T-helper 2 cell (primary cell): ENCODE measurements at places on chromosomes 12 and 14.

DNA sequence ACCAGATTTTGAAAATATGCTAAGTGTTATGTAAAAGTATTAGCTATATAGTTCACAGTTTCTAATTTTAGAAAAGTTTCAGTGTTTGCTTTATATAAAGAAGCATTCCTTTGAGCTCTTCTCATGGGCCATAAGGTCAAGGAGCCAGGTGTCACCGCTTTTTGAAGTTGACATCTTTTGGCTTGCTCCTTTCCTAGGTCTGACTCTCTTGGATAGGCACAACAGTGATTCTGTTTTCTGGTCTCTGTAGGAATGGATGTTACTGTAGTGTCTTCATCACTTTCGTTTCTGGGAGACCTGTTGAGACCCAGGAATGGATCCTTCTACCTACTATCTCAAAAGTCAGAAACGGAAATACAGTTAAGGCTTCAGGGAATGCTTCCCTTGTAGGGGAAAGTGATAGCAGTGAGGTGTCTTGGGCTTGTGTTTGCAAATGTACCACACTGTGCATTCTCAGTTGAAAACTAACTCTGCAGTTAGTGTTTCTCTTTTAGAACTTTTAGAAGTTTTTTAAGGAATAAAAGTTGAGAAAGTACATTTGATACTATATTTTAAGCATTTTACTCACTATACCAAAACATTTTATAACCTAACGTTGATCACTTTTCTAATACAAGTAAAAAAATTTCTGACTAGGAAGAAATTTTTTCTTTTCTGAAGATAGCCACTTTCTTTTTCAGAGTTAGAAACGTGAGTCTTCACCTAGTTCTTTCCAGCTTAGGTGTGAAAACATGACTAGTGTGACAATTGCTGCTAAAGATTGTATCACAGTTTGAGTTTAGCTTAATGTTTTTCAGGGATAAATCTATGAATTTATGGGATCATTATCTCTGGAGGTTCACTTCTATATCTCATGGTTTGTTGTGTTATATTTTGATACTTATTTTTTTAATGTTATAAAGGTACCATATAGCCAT, 20.8 kb downstream of the VRK1 start:
- DNase-seq: peak; percentile 14

GRCh38 chr12:119249383-119250155, 70.8 kb downstream of the HSPB8 start:
- DNase-seq: no peak

DNA sequence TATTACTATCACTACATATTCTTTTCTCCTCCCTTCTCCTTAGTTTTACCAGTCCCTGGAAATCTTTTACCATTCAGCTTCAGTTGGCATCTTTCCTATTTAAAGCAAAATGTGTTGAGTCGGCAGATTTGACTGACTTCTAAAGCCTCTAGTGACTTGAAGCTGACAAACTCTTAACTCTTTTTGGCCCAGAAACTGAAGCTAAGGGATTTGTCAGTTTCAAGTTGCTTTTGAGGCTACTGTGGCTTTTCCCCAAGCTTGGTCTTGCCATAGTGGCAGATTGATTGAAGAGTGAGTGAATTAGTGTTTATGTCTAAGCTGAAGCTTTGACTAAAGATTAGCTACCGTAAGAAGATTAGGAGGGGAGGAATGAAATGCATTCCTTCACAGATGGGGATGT, 104.0 kb downstream of the ETNK1 start:
- DNase-seq: no peak

GRCh38 chr14:37088356-37089215, 83.8 kb downstream of the SLC25A21 start:
- DNase-seq: no peak

DNA sequence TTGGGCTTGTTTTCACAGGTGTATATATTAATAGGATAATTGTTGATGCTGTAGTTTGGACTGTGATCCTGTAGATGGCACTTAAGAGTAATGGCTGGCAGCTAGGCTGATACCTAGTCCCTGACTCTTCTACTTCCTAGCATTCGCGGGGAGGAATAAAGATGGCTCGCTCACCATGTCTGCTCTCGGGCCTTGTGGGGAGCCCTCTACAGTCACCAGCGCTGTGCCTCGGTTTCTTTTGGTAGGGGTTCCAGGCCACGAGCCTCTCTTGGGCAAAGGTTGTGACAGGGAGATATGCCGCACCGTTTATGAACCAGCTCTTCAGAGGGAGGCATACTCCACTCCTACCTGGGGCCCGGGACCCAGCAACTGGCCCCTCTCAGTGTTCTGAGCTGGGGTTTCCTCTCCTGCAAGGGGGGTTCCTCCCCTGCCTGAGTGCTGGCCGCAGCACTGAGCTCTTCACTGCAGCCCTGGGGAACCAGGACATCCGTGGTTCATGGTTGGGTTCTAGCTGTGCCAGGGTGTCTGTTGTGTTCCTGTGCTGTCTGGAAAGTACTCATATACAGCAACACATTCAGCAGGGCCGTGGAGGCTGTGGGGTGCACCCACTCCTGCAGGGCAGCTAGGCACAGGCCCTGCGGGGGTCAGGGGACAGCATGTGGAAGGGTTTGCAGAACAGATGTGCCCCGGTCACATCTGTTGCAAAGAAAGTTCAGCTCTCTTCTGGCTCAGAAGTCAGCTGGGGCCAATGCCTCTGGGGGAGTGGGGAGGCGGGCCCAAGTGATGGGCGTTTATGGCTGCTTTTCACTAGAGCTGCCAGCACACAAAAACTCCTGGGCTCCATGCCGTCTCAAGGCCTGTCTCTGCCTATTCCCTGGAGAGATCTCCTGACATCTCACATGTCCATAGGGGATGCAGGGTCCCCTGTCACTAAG, 147.9 kb downstream of the PPFIA2 start:
- DNase-seq: no peak

- DNase-seq: no peak
Observed at GRCh38 chr12:49227713-49228112, 37.2 kb upstream of the TUBA1C start.

DNA sequence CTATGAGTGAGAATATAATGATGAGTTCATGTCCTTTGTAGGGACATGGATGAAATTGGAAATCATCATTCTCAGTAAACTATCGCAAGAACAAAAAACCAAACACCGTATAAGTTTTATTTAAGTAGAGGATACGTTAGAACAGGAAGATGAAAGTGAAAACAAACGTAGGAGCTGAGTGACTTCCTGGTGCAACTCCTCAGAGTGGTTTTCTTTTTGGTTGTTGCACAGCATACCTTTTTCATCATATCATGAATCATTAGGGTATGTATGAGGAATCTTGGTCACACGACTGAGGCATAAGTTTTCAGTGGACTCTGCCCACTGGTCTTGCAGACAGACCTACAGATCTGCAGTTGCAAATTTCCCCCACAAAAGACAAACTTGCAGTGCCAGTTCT, 199.0 kb downstream of the LRFN5 start:
- no peak for DNase-seq

GRCh38 chr14:78469947-78470346, 299.8 kb downstream of the NRXN3 start:
- DNase-seq: no peak

GRCh38 chr12:115457798-115458197, 773.8 kb upstream of the TBX3 start:
- DNase-seq: no peak

DNA sequence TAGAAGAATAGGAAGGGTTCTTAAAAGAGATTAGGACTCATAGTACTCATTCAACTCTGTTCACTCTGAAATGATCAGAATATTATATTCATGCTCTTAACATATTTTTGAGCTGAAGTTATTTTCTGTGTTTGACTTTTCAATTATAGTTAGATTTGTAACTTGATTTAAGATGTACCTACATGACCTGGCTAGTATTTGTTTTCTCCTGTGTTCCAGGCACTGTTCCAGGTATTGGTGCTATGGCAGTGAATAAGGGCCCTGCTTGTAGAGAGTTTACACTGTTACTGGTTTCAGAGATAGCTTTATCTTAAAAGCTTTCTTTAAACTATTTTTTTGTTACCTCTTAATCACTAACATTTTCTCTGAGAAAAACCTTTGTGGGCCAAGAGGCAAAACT, 19.1 kb upstream of the SLC17A8 start:
- no peak for DNase-seq

DNA sequence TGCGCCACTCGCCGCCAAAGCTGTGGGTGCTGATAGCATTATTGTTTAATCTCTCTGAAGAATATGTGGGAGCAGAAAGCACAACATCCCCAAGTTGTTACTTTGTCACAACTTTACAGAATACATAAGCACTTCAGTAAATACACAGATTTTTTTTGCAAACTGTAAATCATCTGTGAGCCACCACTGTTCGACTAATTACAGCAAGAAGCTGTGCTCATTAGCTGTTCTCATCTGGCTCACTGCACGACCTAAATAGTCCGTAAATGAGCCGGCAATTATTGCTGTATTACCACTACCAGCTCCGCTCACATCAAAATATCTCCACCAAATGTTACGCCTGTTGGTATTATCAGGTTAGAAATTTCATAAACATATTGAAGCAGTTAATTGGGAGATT, 228.9 kb upstream of the PRKD1 start:
- no peak for DNase-seq

- DNase-seq: no peak
Observed at GRCh38 chr12:27968972-27969623, 3.4 kb downstream of the PTHLH start.

DNA sequence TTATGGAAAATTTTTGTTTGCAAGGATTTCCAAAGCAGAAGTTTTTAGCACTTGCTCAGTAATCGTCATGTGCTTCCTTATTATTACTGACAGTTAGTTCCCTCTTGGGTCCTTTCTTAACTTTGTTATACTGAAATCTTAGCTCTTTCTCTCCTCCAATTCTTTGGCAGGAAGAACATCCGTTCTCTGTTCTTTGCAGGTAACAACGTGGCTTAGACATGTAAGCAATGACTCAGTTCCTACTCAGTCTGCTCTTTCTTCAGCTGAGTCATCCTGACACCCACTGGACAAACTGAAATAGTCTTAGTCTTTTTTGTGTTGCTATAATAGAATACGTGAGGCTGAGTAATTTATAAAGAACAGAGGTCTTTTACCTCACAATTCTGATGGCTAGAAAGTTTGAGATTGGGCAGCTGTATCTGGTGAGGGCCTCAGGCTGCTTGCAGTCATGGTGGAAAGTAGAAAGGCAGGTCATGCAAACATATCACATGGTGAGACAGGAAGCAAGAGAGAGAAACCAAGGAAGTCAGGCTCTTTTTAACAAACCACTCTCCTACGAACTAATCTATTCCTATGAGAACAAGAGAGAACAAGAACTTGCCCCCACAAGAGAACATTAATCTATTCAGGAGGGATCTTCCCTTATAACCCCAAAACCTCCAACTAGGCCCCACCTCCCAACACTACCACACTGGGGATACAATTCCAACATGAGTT, 49.2 kb downstream of the TESPA1 start:
- peak; percentile 27 for DNase-seq

DNA sequence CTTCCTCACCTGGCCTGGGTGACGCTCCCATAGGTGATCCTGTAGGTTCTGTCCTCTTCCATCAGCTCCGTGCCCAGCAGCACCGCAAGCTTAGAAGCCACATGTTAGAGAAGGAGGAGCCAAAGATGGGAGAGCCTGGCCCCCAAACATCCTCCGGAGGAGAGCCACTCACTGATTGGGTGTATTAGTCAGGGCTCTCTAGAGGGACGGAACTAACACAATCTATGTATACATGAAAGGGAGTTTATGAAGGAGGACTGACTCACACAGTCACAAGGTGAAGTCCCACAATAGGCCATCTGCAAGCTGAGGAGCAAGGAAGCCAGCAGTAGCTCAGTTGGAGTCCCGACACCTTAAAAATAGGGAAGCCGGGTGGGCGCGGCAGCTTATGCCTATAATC, 1273.1 kb upstream of the TMEM132C start:
- DNase-seq: no peak

- no peak for DNase-seq
Observed at GRCh38 chr12:2650261-2651067, 144.3 kb upstream of the FKBP4 start.
